Activated naive CD4-positive, alpha-beta T cell (primary cell): ENCODE measurements at places on chromosomes 12 and 14.

GRCh38 chr14:75344411-75344810, 65.8 kb downstream of the FOS start:
- DNase-seq, result no peak

DNA sequence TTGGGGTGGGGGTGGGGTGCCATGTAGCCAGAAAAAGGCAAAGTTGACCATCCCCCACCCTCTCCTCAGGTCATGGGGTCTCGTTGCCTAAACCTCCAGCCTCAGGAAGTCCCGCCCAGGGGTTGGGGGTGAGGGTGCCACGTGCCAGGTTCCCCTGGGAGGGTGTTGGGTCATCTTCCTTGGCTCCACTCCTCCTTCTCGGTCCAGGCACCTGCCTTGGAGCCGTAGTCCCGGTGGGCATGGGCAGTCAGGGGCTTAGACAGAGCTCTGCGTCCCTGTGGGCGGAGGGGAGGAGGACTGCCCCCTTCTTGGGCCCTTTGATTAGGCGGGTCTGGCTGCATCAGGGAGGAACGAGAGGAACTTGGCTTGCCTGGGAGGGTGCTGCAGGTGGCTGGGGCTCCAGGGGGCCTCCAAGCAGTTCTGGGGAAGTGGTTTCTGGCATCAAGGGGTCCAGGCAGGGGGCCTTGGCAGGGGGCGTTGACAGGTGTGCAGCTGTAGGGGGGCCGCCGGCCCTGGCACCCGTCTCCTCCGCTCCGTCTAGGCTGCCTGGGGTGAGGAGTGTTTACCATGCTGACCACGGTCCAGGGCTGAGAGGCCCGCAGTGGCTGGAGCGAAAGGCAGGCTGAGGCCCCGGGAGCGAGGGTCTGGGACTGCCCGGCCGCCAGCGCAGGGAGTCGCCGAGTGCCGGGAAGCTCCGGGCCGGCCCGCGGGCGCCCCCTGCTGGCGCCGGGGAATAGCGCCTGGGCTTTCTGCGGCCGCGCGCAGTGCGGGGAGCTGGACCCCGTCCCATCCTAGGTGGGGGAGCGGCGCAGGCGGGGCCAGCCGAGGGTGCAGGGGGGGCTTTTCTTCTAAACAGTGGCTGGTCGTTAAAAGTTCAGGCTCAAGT, 7.9 kb downstream of the SETD1B start:
- peak; percentile 32 for DNase-seq

GRCh38 chr14:103518422-103519042, 4.1 kb downstream of the CKB start:
- no peak for DNase-seq

- no peak for DNase-seq
Measured at GRCh38 chr12:131850856-131851559, 22.8 kb downstream of the MMP17 start.

DNA sequence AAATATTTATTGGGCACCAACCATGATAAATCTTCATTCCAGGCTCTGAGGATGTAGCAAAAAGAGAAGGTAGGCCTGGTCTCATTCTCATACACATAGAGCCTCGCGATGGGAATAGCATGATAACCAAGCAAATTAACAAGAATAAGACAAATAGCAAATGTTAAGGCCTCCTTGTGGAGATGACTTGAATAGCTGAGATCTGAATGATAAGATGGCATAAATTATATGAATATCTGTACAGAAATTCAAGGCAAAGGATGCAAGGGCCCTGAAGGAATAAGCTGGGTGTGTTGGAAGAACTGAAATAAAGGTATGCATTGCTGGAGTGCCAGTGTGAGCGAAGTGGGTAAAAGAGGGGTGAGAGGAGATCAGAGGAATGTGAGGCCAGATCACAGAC, 114.8 kb downstream of the ALX1 start:
- no peak for DNase-seq
